Spinal cord (tissue), 10 donors: ENCODE measurements at places on chromosomes 11 and 22. TPM values are rescaled to one million over a fixed set of nuclear protein-coding genes. Genes with fewer than 3 reads are reported as not detected.
A peak's percentile ranks its signal among the peaks of the same experiment; 100 is the strongest.

- H3K4me1 ChIP-seq: no peaks in the 10 kb centered on the region
- H3K4me3 ChIP-seq: no peak overlapping the region
- DNase-seq: no peak
- no peaks in the 10 kb centered on the region for H3K27me3 ChIP-seq
Measured at GRCh38 chr11:29282088-29282487, 734.7 kb downstream of the KCNA4 start.

Gene FAM181B
- 24.4 TPM for total RNA-seq

Gene AIFM3
- total RNA-seq: 29.4 TPM

- H3K4me3 ChIP-seq: no peak overlapping the region
- H3K4me1 ChIP-seq: peaks cover 24% of the 10 kb centered on the region
Measured at GRCh38 chr22:48926136-48926535, 901.5 kb downstream of the BRD1 start.

GRCh38 chr11:64252003-64252872, 908 bp downstream of the PLCB3 start:
- no peak for DNase-seq
- peak overlapping the region; percentile 53 for H3K4me3 ChIP-seq
- H3K4me1 ChIP-seq: peaks cover 49% of the 10 kb centered on the region

DNA sequence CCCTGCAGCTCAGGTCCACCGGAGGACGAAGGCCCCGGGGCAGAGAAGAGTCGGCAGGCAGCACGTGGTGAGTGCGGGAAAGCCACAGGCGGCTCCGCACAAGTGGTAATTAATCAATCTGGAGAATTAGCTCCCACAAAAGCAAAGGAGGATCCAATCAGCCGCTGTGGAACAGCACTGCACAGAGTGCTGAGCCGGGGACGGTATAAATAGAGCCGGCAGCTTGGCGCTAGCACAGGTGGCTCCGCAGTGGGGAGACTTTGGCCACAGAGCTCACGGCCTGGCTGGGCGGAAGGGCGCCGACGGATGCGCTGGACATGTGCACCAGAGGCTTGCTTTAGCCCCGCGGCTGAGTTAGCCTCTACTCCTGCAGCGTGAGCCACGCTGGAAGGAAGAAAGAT, 48.9 kb downstream of the IGSF9B start:
- no peaks in the 10 kb centered on the region for H3K27me3 ChIP-seq
- H3K4me1 ChIP-seq: no peaks in the 10 kb centered on the region
- no peak overlapping the region for H3K4me3 ChIP-seq

Gene PKDREJ
- total RNA-seq: 0.20 TPM

- peaks cover 65% of the 10 kb centered on the region for H3K36me3 ChIP-seq
- no peak for DNase-seq
- no peaks in the 10 kb centered on the region for H3K27me3 ChIP-seq
- no peak overlapping the region for H3K4me3 ChIP-seq
- no peak overlapping the region for H3K27ac ChIP-seq
Measured at GRCh38 chr11:68598816-68599653, 85.3 kb upstream of the GAL start.

GRCh38 chr11:80054582-80055165, 613.8 kb upstream of the TENM4 start:
- H3K4me3 ChIP-seq: no peak overlapping the region
- no peak overlapping the region for H3K27ac ChIP-seq
- no peaks in the 10 kb centered on the region for H3K36me3 ChIP-seq

GRCh38 chr11:67055812-67056211, 835 bp upstream of the RHOD start:
- DNase-seq: no peak
- no peak overlapping the region for H3K27ac ChIP-seq
- H3K36me3 ChIP-seq: no peaks in the 10 kb centered on the region
- H3K27me3 ChIP-seq: peaks cover 28% of the 10 kb centered on the region
- peaks cover 31% of the 10 kb centered on the region for H3K4me1 ChIP-seq

Gene HOATZ
- 29.5 TPM for total RNA-seq

Gene BSX
- not detected for total RNA-seq

Gene INS
- total RNA-seq: not detected

- H3K36me3 ChIP-seq: no peaks in the 10 kb centered on the region
- no peak overlapping the region for H3K4me3 ChIP-seq
- no peak overlapping the region for H3K27ac ChIP-seq
- DNase-seq: peak; percentile 36
- peaks cover 16% of the 10 kb centered on the region for H3K4me1 ChIP-seq
Measured at GRCh38 chr11:133134314-133135173, 397.8 kb downstream of the OPCML start.

- H3K27ac ChIP-seq: peak overlapping the region; percentile 88
- H3K36me3 ChIP-seq: no peaks in the 10 kb centered on the region
- peaks cover 16% of the 10 kb centered on the region for H3K4me1 ChIP-seq
- peak overlapping the region; percentile 80 for H3K4me3 ChIP-seq
Measured at GRCh38 chr22:21866833-21867527, 465 bp downstream of the MAPK1 start.

DNA sequence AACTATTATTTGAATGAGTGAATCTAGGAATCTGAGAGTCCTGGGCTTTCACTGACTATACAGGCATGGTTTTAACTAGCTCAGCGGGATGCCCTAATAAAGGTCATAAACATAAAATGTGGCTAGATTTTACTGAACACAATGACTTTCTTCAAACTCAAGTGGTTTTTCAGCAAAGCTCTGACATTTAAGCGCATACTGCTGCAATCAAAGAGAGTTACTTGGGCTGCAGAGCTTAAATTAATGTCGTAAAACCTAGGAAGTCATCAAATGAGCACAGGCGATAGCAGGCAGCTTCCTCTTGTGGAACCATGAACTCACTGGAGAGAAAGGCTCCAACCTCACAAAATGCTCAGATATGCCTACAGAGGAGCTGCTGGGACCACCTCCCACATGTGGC, 6.7 kb downstream of the CSNK2A3 start:
- H3K4me3 ChIP-seq: no peak overlapping the region
- peak overlapping the region; percentile 19 for H3K27ac ChIP-seq
- H3K27me3 ChIP-seq: no peaks in the 10 kb centered on the region
- peaks cover 26% of the 10 kb centered on the region for H3K4me1 ChIP-seq
- H3K36me3 ChIP-seq: no peaks in the 10 kb centered on the region

GRCh38 chr22:30420347-30421125, 5.0 kb upstream of the MTFP1 start:
- peak overlapping the region; percentile 69 for H3K27ac ChIP-seq
- DNase-seq: no peak
- peaks cover 48% of the 10 kb centered on the region for H3K4me1 ChIP-seq

DNA sequence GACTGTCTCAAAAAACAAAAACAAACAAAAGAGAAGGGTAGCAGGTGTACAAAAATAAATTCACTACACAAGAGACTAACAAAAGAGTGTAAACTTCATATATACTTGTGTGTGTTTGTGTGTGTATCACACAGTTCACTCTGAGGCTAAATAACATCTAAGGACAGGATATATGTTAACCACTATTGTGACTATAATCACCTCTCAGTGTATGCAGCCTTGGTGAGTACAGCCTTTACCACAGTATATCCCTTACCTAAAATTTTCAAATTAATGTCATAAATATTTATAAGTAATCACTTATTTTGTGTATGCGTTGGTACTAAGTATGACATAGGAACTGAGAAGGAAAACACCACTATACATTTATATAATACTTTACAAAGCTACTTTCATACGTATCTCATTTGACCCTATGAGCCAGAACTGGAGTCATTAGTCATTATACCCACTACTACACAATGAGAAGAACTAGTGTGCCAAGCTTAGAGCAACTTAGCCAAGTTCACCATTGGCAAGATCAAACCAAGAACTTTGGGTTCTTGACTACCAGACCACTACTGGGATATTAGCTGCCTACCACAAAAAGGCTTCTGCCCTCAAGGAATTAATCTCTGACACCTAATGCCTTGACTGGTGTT, 116.7 kb downstream of the SGSM3 start:
- H3K27me3 ChIP-seq: no peaks in the 10 kb centered on the region
- H3K4me3 ChIP-seq: no peak overlapping the region
- no peak for DNase-seq
- no peak overlapping the region for H3K27ac ChIP-seq
- no peaks in the 10 kb centered on the region for H3K36me3 ChIP-seq
- peaks cover 9% of the 10 kb centered on the region for H3K4me1 ChIP-seq

DNA sequence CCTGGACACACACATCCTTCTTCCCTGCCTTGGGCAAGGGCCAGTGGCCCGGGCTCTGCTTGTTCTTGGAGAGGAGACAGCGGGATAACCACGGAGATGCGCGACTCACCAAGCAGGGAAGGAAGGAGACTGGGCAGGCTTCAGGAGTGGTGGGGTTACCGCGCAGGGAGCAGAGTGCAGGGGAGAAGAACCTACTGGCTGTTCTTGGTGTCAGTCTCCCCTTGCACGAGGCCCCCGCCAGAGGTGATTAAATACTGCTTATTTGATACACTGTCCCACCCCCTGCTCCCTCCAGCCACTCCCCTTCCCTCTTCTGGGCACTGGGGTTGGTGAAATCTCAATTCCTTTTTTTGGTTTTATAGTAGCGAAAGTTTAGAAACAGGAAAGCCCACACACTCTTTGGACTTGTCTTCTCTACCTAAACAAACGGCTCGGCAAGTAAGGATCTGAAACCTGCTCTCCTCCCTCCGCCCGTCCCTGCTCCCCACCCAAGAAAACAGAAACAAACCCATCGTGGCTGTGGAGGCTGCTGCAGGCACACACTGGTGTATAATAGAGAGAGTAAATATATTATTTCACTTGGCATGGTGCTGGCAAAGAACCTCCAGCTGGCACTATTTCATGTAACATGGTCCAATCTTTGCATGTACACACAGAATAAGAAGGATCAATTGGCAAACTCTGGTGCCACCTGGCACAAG, 10.8 kb downstream of the LARGE2 start:
- no peaks in the 10 kb centered on the region for H3K27me3 ChIP-seq
- DNase-seq: no peak
- H3K36me3 ChIP-seq: peaks cover 58% of the 10 kb centered on the region
- no peak overlapping the region for H3K27ac ChIP-seq
- peaks cover 34% of the 10 kb centered on the region for H3K4me1 ChIP-seq
- no peak overlapping the region for H3K4me3 ChIP-seq

DNA sequence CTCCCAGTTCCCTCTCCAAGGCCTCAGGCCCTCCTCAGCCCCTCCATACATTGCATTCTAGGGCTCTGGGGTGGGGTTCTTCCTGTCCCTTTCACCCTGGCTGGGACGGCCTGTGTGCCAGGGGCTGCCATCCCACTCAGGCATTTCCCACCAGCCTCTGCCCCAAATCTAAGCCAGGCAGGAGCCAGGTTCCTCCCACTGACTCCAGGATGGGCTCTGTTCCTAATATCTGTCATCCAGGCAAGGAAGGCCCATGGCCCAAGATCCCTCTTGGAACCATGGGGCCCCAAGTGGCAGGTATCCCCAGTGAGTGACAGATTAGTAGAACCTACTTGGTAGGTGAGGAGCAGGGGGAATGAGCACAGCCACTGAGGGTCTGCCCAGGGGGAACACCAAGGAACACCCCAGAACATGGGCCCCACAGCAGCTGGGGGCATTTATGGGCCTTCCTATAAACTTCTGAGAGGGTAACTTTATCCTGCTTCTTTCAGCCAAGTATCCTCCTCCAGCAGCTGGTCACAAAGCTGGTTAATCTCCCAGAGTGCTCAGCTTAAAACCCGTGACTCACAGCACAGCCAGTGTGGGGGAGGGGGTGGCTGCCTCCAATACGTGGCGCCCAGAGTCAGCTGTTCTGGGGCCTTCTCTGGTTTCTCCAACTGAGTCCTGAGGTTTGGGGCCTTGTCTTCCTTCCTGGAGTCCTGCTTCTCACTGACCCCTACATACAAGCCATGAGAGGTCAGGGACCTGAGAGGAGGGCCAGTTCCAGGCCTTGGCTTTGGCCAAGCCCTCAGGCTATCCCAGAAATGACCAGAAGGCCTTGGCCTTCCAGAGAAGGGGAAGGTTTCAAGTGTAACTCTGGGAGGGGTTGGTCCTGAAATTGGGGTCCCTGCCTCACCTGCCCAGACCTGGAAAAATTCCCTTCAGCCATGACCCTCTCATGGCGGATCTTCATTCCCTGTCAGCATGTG, 19.9 kb upstream of the MYOD1 start:
- no peak for DNase-seq
- no peaks in the 10 kb centered on the region for H3K36me3 ChIP-seq
- no peak overlapping the region for H3K27ac ChIP-seq
- peaks cover 7% of the 10 kb centered on the region for H3K4me1 ChIP-seq

GRCh38 chr11:17850336-17850735, 115.8 kb downstream of the KCNC1 start:
- H3K27ac ChIP-seq: no peak overlapping the region
- H3K27me3 ChIP-seq: no peaks in the 10 kb centered on the region
- DNase-seq: peak; percentile 55
- no peak overlapping the region for H3K4me3 ChIP-seq
- peaks cover 4% of the 10 kb centered on the region for H3K4me1 ChIP-seq

Gene SCUBE1
- 5.3 TPM for total RNA-seq

DNA sequence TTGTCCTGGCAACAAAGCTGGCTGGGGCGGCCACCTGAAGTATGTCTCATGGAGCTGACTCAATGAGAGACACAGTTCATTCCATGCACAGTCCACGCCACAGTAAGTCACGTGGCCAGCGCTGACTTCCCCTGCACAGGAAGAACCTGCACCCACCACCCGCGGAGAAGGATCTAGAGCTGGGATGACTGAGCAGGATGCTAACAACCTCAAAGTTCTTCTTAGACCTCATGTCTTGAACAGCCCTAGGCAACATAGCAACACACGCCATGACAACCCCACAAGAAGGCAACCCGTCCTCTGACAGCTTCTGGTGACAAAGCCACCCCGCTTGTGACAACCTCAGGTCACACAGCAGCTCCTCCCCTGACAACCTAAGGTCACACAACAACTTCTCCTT, 76.9 kb upstream of the B3GAT1 start:
- no peaks in the 10 kb centered on the region for H3K4me1 ChIP-seq
- H3K27me3 ChIP-seq: no peaks in the 10 kb centered on the region
- H3K36me3 ChIP-seq: peaks cover 4% of the 10 kb centered on the region
- no peak for DNase-seq
- no peak overlapping the region for H3K4me3 ChIP-seq

Gene APOL6
- total RNA-seq: 10.1 TPM

DNA sequence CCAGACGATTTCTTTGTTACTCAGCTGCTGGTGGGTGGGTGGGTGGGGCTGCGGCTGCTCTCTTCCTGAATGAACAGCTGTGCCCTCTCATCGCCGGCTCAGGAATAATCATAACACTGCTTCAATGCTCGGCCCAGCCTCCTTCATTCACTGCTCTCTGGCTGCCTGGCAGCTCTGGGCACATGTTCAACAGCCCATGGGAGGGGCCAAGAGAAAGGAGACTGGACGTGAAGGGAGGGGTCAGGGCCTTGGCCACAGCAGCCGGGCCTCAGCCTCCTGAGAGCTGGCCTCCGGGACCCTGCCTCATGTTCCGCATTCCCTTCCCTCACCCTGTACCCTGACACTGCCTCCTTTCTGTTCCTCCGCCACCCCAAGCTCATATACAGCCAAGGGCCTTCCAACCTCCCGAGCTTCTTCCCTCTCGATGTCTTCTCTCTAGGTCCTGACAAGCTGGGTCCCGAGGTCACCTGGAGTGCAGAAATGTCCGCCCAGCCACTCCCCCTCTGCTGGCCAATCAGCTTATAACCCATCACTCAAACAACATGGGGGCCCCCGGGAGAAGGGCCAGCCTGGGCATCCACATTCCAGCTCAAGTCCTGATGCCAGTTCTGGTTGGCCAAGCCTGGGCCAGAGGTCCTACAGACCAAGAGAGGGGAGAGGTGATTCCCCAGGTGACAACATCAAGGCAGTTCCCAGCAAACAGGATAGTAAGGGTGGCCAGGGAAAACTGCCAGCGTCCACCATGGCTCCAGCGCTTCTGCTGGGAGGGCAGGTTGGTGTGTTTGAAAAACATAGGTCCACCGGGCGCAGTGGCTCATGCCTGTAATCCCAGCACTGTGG, 3.2 kb upstream of the CSDC2 start:
- no peaks in the 10 kb centered on the region for H3K27me3 ChIP-seq
- no peak overlapping the region for H3K4me3 ChIP-seq
- no peaks in the 10 kb centered on the region for H3K36me3 ChIP-seq
- peak overlapping the region; percentile 84 for H3K27ac ChIP-seq
